GM23248 (cell line): ENCODE measurements at places on chromosomes 1 and 21.

DNA sequence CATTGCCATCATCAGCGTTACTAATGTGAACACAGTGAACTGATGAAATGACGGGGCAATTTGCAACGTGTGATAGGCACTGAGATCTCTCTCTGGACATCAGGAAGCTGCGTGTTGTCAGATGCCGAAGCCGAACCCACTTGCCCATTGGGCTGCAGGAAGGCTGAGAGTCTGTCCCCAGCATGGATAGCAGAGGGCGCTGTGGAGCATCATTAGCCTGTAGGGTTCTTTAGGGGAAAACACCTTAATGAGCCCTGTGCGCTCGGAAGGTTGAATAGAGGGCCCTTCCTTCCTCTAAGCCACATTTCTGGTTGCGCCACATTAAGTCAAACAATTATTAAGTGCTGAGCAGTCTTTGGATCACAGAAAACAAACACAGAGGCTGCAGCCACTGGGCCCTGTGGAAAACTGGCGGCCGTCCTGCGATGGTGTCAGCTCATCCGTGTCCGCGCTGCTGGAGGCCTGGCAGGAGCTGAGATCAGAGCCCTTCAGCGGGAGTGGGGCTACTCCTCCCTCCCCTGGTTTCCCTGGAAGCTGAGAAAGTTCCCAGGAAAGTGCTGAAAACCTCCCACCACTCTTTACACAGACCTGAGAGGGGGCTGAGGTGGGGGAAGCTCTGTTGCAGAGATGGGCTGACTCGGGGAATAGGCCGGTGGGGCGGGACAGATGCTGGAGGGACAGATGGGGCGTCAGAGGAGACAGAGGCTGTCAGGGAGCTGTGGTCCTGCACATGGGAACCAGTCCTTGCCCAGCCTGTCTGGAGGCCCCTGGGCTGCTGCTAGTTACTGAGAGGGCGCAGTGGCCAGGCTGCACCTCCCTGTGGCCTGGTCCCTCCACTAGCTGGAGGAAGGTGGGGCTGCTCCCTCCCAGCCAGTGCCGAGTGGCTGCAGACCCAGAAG, 12.7 kb downstream of the TFF2 start:
- H3K36me3 ChIP-seq = no peaks in the 10 kb centered on the region
- no peaks in the 10 kb centered on the region for H3K4me1 ChIP-seq
- DNase-seq = peak; percentile 67
- H3K4me3 ChIP-seq = no peak overlapping the region

DNA sequence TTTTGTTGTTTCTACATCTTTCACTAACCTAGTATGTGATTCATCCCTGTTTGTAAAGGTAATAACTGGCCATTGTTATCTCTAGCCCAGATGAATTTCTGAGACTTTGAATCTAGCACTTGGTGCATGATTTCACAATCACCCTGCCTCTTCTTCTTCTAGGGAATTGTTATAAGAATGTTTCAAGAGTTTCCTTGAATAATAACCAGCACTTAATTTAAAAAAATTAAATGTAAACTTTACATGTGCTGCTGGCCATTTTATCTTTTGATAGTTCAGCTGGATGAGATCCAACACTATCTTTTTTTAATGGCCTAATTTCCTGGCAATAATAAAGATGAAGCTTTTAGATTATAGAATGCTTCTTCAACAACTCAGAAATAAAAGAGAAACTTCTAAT, 31.8 kb downstream of the UBE2U start:
- H3K27me3 ChIP-seq = no peaks in the 10 kb centered on the region
- no peak overlapping the region for H3K4me3 ChIP-seq
- H3K27ac ChIP-seq = no peak overlapping the region
- peak; percentile 20 for DNase-seq
- no peaks in the 10 kb centered on the region for H3K4me1 ChIP-seq

DNA sequence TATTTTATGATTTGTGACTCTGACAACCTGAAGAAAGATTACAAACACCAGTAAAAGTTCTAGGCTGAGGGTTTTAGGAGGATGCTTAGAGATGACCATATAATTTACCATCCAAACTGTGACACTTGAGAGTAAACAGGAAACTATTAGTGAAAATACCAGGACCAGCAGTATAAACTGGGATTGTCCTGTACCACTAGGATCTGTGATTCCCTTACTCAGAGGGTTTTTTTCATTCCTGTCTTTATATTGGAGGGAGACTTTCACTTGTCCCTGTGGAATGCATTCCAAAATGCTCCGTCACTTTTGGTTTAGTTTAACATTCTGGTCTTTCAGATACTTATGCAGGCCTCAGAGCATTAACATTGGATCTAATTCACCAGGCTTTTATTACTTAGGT, 482.9 kb downstream of the PTBP2 start:
- H3K36me3 ChIP-seq = no peaks in the 10 kb centered on the region
- no peak overlapping the region for H3K4me3 ChIP-seq
- no peak overlapping the region for H3K27ac ChIP-seq
- H3K27me3 ChIP-seq = no peaks in the 10 kb centered on the region
- no peaks in the 10 kb centered on the region for H3K4me1 ChIP-seq

DNA sequence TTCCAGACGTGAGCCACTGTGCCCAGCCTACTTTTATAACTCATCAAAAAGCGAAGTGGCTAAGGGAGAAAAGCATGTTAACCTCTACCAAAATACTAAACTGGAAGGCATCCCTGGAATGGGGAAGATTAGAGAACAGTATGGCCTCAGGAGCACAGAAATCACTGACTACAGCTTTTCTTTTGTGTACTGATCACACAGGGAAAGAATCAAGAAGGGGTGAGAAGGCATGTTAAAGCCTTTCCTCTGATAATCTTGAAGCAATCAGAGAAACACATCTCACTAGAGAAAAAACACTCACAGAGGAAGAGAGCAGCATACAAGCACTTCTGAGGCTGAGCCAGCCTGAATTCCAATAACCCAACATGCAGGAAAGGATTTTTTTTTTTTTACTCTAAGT, 10.7 kb downstream of the PCAT6 start:
- H3K4me1 ChIP-seq = peaks cover 6% of the 10 kb centered on the region
- H3K27ac ChIP-seq = peak overlapping the region; percentile 31
- H3K36me3 ChIP-seq = no peaks in the 10 kb centered on the region

DNA sequence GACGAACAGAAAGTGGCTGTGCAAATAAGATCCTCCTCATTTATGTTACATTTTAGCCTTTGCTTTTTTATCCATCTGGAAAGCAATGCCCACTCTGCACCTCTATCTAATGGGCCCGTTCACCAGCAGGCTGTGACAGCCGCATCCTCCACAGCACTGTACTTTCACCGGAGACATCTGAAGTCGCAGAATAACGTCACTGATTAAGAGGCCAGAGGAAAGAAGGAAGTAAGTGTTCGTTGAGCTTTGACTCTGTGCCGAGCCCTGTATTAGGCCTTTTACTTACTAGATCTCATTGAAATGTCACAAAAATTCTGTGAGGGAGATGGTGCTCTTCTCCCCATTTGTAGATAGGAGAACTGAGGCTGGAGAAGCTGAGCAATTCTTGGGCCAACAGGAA, 62.3 kb downstream of the KAZN start:
- H3K27me3 ChIP-seq = 0 out of 2 replicates have a peak, but pooled peaks cover 4% of the 10 kb centered on the region
- H3K4me3 ChIP-seq = peak overlapping the region; percentile 38; the same call in 1 of the 2 replicates
- no peak overlapping the region for H3K27ac ChIP-seq
- H3K36me3 ChIP-seq = no peaks in the 10 kb centered on the region
- DNase-seq = peak; percentile 2
- no peaks in the 10 kb centered on the region for H3K4me1 ChIP-seq

DNA sequence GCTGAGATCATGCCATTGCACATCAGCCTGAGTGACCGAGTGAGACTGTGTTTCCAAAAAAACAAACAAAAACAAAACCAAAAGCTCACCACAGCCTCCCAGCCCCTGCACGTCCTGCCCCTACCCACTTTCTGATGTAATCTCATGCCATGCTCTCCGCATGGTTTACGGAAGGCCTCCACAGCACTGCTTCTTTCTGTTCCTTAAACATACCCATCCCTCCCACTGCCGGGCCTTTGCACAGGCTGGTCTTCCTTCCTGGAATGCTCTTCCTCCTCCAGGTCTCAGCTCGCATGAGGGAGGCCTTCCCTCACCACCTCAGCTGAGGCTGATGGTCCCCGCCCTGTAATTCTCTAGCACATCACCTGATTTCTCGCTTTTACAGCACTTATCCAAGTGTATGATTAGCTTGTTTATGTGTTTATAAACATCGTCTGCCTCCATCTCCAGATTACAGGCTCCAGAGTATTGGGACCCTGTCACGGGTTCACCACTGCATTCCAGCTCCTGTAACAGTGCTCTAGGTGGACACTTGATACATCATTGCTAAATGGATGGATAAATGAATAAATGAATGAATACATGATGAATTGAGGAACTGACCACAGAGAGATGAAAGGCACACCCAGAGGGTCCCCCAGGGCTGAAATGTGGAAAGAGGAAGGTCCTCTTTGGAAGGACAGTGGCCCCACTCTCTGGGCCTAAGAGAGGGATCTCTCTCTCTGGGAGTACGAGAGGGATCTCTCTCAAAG, 22.1 kb downstream of the TCEA3 start:
- peaks cover 44% of the 10 kb centered on the region for H3K4me1 ChIP-seq
- no peaks in the 10 kb centered on the region for H3K27me3 ChIP-seq
- H3K36me3 ChIP-seq = no peaks in the 10 kb centered on the region
- H3K27ac ChIP-seq = peak overlapping the region; percentile 69

DNA sequence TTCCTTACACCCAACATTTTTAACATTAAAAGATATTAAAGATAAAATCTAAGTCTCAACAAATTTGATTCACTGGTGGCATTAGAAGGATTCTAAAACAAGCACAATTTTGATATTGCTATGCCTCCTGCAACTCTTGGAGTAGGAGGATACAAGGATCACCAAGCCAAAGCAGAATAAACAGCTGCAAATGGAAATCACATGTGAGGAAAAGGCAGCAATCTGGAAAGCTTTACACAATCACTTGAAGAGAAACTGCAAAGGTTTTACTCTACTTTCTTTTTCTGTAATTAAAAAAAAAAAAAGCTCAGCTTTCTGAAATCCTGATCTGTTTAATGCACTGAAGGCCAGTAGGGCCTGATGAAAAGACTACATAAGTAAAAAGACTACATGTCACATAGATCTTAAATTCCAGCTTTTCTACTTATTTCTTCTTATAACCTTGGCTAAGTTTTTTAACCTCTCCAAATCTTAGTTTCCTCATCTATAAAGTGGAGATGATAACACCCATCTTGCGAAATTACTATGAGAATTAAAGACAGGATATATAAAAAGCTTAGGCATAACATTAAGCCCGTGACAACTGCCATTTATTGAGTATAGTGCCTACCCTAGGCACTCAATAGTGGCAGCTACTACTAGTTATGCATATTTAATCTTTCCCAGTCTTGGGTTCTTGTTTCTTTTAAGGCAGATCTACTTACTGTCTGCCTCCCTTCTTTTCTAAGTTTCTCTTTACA, 73.5 kb downstream of the EPS15 start:
- peaks cover 14% of the 10 kb centered on the region for H3K36me3 ChIP-seq
- DNase-seq = no peak
- H3K4me1 ChIP-seq = no peaks in the 10 kb centered on the region
- no peak overlapping the region for H3K4me3 ChIP-seq
- H3K27me3 ChIP-seq = no peaks in the 10 kb centered on the region
- no peak overlapping the region for H3K27ac ChIP-seq

GRCh38 chr1:47693115-47693514, 255.3 kb downstream of the FOXD2 start:
- H3K27ac ChIP-seq = no peak overlapping the region
- peaks cover 4% of the 10 kb centered on the region; the same call in 1 of the 2 replicates for H3K27me3 ChIP-seq
- no peak overlapping the region for H3K4me3 ChIP-seq

DNA sequence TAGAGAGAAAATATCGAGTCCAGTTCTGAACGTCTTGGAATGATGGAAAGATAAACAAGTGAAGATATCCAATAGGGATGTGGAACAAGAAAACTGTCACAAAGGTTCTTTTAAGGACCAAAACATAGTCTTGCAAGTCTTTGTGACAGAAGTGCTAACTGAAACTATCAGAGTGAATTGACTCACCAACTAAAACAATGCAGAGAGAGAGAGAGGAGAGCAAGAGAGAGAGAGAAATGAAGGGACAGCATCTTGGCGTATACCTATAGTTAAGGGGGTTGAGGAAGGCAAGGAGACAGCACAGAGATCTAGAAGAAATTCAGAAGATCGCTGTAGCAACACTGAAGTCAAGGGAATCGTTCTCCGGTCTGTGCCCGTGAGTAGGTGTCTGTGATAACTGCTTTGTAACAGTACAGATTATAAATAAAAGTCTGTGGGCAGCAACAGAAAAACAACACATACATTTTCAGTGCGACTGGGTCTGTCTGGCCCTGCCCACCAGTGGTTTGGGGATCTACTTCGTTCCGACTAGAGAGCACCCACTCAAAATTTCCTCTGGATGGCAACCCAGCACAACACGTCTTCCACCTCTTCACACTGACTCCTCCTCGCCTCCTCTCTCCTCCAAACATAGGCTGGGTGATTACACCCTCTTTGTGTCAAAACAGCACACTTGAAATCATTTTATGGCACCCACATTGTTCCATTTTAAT, 4.8 kb upstream of the COA6 start:
- H3K27ac ChIP-seq = no peak overlapping the region
- H3K4me1 ChIP-seq = no peaks in the 10 kb centered on the region
- no peaks in the 10 kb centered on the region for H3K27me3 ChIP-seq
- no peaks in the 10 kb centered on the region for H3K36me3 ChIP-seq
- no peak overlapping the region for H3K4me3 ChIP-seq

DNA sequence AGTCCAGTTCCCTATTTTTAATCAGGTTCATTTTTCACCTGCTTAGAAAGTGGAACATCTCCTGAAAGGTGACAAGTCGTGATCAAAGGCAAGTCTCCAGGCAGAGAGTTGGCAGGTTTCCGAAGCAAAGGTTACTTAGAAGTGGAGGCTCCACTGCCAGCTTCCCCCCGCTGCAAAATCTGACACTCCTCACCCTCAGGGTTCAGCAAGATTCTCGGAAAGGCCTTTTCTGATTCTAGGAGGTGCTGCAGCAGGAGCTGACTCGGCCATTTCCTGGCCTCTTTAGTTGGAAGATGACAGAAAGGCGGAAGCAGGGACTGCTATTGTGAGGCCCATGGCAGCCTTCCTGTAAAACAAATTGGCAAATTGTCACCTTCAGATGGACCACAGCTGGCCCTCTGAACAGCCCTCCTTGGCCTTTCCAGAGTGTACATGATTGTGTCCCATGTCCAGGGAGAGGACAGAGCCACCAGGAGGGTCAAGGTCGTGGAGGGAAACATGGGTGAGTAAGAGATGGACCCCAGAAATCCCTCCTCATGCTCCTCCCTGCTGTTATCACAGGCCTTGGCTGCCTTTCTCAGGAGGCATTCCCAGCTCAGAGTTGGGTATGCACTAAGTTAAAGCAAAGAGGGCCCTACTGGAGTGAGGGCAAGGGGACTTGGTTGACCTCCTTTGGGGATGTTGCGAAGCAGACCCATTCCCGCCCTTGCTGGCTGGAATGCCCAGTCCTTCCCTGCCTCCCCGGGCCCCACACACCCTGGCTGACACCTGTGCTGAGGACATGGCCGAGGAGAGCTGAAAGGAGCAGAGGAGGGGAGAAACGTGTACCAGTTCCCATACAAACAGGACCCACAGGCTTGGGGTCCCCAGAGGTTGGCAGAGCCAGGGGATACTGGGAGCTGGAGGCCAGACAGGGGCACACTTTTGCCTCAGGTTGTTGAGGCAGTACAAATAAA, 115.5 kb upstream of the IRF2BP2 start:
- peaks cover 44% of the 10 kb centered on the region for H3K4me1 ChIP-seq
- DNase-seq = peak; percentile 18
- H3K4me3 ChIP-seq = peak overlapping the region; percentile 49

GRCh38 chr21:26833011-26833410, 12.2 kb downstream of the ADAMTS1 start:
- DNase-seq = no peak
- H3K27me3 ChIP-seq = no peaks in the 10 kb centered on the region
- H3K36me3 ChIP-seq = peaks cover 16% of the 10 kb centered on the region
- H3K27ac ChIP-seq = no peak overlapping the region
- H3K4me1 ChIP-seq = peaks cover 23% of the 10 kb centered on the region

- no peaks in the 10 kb centered on the region for H3K36me3 ChIP-seq
- H3K4me1 ChIP-seq = peaks cover 5% of the 10 kb centered on the region
- H3K4me3 ChIP-seq = no peak overlapping the region
- no peak for DNase-seq
- H3K27ac ChIP-seq = no peak overlapping the region
These were observed 121.9 kb downstream of the NME7 start for GRCh38 chr1:169245706-169246105.
